NCI-H1417 treated with DMSO at 0.1 percent for 48 hours (cell line): ENCODE measurements at places on chromosomes 11 and 22.

DNA sequence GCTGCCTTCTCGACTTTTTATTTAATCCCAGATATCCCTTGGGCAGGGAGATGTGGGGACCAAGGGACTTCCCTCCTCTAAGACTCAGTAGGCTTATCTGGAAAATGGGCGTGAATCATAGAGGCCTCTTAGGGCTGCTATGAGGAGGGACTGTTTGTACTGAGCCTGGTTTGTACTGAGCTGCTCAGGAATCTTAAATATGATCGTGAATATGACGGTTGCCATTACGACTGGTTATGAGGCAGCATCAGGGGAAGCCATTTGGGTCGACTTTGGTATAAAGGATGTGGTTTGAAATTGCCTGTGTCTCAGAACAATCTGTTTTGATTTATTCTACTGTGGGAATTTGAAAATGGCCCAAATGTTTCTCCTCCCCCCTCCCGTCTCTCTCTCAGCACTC is 20.6 kb downstream of the TSPAN18 start:
- DNase-seq: no peak

DNA sequence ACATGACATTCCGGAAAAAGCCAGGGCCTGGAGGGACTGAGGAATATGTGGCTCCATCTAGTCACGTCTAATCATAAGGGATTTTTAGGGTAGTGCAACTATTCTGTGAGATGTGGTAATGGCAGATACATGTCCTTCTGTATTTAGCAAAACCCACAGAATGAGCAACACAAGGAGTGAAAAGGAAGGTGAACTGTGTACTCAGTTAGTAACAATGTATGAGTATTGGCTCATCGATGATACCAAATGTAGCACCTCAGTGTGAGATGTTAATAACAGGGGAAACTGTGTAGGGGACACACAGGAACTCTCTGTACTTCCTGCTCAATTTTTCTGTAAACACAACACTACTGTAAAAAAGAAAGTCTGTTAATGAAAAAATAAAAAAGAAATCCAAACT is 42.0 kb upstream of the CARS1 start:
- DNase-seq: no peak

DNA sequence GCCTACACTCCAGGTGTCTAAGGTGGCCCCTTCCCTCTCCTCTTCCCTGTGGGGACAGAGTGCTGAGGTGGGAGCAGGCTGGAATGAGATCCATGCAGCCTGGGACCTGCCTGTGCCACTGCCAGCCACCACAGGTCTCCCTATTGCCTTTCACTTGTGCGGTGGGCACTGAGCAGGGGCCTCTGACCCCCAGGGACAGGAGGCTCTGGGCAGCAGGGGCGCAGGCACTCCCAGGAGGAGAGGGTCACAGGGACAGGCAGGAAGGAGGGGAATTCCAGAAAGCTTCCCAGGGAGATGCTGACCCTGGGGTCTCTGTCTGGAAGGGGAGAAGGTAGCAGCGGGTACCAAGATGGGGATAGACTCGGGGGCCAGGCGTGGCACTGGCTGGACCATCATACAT is 228.5 kb upstream of the B3GAT1 start:
- DNase-seq: no peak

- DNase-seq: no peak
Measured at GRCh38 chr11:102568851-102569250, 38.3 kb upstream of the MMP7 start.

DNA sequence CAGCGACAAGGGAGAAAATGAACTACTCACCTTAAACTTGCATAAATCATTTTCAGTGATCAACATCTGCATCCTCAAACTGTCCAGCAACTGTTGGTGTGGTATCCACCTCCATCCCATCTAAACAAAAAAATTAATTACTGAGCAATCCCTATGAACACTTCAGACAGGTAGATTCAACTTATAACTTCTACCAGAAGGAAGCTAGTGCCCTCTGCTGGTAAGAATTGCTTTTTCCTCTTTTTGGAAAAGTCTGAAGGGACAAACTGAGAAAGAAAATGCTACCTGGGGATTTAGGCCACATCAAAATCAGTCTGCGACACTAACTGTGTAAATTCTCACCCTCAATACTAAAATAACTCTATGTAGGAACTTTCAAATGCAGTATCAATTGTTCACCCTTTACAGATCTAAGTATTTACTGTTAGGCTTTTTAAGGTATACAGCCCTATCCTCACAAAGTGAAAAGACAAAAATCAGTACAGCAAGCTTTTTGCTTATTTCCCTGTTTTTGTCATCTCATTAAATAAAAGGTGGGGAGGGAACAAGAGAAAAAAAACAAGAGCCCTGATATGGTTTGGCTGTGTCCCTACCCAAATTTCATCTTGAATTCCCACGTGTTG is 17.9 kb downstream of the CLNS1A start:
- DNase-seq: peak; percentile 25

DNA sequence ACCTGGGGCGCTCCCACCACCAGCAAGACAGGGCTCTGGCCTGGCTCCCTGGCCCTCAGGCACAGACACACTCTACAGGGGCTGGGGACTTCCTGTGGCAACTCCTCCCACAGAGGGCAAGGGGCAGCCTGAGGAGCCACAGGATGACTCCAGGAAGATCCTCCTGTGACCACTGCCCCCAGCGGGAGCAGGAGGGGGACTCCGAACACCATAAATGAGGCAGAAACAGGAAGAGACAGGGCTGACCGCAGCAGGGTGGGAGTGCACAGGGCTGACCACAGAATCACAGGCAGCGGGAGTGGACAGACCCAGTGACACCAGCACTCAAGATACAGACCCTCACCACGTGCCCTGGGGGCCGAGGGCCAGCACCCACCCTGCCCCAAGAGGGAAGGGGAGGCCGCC is 10.8 kb downstream of the ARAP1 start:
- DNase-seq: no peak
